Activated naive CD8-positive, alpha-beta T cell treated with anti-CD3 and anti-CD28 coated beads, Interleukin-2, amount 50 U/mL, for 16 hours (primary cell): ENCODE measurements at places on chromosomes 3 and 15.

DNA sequence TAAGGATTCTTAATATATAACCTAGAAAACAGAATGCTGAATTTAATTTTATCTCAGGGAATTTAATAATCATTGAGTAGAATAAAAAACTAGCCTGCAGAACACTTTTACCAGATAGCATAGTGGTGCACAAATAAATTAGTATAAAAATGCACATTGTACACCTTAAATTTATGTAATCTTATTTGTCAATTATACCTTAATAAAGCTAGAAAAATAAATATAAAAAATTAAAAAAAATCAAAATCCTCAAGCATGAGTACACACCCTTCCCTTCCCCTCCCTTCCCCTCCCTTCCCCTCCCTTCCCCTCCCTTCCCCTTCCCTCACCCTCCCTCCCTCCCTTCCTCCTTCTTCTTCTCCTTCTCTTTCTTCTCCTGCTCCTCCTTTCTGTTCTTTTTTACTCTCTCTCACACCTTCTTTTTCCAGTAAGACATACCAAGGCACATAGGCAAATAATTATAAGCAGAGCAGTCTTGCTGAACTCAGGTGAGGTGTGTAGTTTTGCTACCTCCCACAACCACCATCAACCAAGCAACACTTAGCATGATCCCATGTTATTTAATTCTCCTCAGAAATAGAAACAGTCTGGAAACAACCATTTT, 1395.0 kb downstream of the ZPLD1 start:
- DNase-seq: no peak

GRCh38 chr3:105836533-105836932, 32.3 kb downstream of the CBLB start:
- DNase-seq: no peak

DNA sequence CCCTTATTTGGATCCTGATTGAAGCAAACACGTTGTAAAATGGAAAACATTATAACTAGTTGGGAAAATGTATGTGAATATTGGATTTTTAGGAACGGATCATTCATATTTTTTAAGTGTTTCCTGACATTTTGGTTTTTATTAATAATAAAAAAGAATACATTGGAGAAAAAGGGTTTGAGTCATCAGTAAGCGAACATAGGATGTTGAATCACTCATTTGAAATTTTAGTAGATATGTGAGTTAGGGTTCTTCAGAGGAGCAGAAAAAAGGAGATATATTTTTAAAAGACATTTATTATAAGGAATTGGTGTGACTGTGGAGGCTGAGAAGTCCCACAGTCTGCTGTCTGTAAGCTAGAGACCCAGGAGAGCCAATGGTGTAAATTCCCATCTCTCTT, 258.5 kb downstream of the PTPRG start:
- no peak for DNase-seq

GRCh38 chr3:132787616-132788300, 65.5 kb upstream of the NPHP3 start:
- no peak for DNase-seq

DNA sequence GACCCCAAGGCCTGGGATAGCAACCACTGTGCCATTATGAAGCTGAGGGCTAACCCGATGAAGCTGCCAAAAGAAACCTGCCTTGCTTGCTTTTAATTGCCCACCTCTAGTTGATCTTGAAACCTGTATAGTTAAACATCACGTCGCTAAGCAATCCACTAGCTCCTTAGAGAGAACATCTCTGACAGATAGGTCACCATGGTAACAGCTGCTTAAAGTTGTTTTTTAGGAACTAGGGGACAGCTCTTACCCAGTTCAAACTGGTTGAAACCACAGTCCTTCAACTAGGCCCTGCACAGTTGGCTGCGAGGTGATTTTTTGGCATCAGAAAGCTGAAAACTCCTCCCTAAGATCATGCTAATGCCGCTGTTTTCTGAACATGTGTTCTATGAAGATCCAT, 135.7 kb downstream of the EBLN2 start:
- no peak for DNase-seq

- DNase-seq: no peak
Observed at GRCh38 chr3:171755015-171755589, 55.2 kb downstream of the PLD1 start.

- no peak for DNase-seq
Observed at GRCh38 chr3:13308380-13308801, 111.7 kb downstream of the NUP210 start.

GRCh38 chr3:76429581-76430177, 610.2 kb upstream of the ROBO2 start:
- DNase-seq: no peak

DNA sequence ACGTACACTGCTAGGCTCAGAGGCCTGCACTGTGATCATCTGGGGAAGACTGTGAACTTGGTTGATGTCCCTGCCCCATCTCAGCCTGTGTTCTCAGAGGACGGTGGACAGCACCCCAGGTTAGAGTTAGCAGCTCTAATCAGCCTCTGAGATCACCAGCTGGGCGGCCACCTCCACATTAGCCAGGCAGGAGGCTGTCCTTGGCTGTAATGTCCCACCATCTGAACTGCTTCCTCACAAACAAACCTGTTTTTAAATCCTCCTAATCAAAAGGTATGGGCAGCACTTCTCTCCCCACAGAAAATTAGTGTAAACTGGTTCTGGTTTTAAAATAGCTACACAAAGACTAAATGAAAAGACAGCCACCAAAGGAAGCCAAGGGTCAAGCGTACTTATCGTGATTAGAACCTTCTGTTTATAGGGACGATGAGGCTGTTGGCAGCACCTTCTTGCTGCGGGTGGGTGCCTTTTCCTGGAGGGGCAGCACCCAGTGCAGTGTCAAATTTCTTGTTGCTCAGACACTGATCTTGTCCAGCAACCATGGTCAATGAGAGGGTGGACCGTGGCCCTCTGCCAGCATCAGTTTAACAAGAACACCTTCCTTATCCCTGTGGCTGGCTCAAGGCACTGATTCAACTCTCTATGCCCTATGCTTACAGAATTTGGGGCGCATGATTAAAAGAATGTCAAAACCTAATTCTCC, 24.6 kb downstream of the ACSBG1 start:
- DNase-seq: no peak

DNA sequence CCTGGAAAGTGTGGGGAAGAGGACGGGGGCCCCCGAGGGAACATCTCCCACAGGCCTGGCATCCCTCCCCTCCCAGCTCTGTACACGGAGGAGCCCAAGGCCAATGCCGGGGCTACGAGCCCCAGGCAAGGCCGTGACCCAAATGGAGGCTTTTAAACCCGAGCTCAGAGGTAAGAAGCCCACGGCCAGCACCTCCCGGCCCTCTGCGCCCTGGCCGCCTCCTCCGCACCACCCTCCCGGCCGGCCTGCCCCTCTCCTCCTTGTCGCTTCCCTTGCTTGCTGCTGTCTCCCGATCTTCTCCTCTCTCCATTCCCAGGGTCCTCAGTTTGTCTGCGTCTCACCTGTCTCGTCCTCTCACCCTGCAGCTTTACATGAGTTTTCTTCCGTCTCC, 1.3 kb downstream of the MUC4 start:
- DNase-seq: no peak

DNA sequence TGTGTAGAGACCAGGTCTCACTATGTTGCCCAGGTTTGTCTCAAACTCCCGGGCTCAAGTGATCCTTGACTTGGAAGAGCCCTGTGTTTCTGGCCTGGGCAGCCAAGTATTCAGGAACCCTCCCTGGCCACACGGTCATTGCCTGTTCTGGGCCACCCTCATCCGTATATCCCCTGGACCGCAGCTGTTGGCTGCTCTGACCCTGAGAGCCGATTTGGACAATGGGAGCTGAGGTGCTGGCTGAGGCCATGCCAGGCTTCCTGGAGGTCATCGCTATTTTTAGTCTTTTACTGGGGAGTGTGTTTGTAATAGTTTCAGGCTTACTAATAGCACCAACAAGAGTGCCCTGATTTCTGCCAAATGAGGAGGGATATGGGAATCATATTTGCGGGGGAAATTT, 60.7 kb downstream of the ADAMTS7 start:
- DNase-seq: no peak
